Adipocyte (in vitro differentiated cells): ENCODE measurements at places on chromosomes 7 and 10.

DNA sequence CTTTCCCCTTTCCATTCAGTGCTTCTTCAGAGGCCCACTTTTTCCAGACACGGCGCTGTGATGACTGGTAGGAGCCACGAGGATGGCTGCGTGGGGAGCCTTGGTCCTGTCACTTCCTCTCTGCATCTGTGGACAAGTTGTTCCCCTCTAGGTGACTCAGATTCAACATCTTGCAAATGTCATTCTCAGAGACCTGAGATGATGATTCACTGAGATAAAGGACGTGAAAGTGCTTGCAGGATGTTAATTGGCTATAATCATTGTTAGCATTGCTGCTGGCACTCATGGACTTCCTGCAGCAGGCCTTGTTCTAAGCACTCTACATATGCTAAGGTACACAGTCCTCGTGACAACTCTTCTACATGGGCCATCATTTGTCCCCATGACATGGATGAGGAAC is 489.8 kb upstream of the ZMIZ1 start:
- DNase-seq, result no peak

DNA sequence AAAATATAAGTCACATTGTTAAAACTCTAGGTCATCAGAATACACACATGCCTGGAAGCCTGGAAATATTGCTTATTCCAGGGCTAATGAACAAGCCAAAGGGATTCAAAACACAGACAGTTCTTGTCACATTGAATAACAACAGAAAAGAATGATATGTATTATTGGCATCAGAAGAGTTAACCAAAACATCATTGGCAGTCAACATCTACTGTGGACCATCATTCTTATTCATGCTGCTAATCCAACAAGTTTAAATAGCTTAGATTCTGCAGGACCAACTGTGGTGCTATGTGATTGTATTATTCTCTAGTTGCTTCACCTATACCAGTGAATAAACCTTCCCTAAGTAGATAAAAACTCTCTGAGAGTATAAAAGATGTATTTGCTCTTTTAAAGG is 198.3 kb downstream of the NEBL start:
- no peak for DNase-seq

- no peak for DNase-seq
These were observed 40.8 kb downstream of the RGS10 start for GRCh38 chr10:119501690-119502089.

DNA sequence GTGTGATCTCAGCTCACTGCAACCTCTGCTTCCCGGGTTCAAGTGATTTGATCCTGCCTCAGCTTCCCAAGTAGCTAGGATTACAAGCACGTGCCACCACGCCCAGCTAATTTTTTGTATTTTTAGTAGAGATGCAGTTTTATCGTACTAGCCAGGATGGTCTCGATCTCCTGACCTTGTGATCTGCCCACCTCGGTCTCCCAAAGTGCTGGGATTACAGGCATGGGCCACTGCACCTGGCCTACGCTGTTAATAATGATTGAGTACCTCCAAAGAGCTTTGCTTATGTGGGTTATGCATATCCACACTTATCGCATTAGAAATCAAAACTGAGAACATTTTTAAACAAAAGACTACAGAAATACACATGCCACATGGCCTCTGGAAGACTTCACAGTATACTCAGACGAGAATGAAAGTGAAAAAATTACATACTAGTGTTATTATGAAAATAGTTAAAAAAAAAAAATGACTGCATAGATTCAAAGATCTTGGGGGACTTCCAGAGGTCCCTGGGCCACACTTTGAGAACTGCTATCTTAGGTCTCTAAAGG is 25.4 kb downstream of the RPP38 start:
- DNase-seq, result no peak

DNA sequence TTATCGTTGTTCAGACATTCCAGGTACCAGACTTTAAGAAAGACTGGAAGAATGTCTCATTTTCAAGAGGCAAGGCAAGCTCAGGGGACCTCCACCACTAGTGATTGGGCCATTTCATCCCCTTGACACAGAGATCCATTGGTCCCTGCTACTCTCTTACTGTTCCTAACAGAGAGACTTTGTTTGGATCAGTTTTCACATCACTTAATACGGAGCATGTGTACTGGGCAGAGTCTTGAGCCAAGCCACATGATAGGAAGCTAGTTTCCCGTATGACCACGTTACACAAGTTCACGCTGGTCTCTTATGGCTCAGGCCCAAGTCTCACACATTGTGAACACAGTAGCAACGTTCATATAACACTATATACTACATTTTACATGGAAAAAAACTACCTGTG is 269.9 kb downstream of the BAMBI start:
- DNase-seq, result no peak

DNA sequence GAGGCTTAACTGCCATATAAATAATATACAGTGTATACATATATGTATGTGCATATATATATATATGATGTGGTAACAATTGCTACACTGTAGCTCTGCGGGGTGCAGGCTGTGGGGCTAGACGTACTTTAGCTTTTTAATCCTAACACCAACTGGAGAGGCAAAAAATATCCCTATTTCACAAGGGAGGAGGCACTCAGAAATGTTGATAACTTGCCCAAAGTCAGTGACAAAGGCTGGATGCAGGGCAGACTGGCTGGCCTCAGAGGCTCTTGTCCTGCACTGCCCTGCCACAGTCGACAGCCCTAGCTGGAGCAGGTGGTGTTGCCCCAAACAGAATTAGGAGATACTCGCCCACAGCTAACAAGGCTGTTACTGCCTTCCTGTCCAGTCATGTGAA is 1.5 kb upstream of the RELN start:
- DNase-seq, result no peak

DNA sequence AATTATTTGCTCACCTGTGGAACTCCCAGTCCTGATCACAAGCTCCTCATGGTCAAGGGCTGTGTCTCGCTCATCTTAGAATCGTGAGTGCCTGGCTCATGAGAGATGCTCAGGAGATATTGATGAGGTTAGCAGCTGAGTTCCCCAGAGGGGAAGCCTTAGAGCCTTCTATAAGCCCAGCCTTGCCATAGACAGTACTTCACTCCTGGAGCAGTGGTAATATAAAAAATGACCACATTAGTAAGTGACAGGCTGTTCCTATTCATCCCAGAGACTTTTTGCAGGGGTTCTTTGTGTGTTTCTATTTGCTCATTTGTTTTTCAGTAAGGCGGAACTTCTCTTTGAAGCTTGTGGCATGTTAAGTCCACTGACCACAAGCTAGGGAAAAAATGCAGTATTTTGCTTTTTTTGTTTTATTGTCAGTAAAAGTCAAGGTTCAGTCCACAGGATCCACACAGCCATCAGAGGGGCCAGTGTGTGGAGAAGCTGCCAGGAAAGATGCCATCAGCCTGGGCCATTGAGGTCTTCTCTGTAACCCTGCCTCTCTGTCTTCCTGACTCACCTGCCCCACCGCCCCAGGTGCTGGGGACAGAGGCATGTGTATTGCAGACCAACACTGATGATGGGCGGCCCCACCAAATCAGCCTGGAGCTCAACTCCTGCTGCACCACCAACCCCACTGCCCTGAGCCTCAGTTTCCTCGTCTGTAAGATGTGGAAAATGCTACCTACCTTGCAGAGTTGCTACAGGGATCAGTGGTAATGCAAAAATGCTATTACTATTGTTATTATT is 36.4 kb upstream of the JCAD start:
- DNase-seq, result no peak

DNA sequence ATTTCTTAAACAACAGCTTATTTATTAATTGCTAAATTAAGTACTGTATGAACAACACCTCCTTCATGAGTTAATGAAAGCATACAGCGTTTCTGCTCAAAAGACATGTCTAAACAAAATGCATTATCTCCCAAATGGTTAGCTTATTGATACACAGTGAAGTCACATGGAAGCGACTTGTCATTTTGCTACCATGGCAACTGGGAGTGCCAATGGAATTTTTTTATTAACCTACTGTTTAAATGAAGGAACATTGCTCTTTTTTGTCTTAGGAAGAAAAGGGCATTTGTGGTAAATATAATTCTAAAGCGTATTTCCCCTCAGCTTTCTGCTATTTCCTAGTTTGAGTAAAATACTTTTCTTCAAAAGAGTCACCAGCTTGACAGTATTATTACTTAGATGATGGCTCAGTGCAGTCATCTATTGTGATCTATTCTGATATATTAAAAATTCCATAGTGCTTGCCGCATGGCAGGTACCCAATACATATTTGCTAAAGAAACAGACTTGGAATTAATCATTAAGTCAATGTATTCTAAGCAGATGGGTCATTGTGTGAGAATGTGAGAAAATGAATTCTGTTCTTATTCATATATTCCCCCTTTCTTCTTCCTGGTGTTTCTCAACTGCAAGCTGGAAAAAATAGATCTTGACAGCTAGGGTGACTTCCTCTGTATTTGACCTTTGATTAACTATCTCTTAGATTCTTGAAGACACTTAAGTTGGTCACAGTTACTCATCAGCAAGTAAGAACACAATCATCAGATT is 818.3 kb downstream of the MAGI2 start:
- DNase-seq, result no peak

DNA sequence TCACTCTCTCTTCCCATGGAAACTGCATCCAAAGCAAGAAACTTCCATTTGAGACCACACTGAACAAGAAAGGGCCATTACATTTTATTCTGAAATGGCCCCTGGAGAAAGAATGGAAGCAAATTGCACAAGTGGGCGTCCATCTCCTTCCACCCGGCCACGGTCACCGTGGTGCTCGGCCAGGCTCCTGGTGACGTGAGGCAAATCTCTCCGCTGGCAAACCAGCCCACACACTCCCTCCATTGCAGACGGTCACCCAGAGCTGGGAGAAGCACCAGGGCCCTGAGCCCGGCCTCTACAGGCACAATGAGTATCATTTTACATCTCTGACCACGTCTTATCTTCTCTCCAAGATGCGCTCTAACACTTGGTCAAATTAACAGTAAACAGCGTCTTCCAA is 126.1 kb upstream of the FAM20C start:
- no peak for DNase-seq

DNA sequence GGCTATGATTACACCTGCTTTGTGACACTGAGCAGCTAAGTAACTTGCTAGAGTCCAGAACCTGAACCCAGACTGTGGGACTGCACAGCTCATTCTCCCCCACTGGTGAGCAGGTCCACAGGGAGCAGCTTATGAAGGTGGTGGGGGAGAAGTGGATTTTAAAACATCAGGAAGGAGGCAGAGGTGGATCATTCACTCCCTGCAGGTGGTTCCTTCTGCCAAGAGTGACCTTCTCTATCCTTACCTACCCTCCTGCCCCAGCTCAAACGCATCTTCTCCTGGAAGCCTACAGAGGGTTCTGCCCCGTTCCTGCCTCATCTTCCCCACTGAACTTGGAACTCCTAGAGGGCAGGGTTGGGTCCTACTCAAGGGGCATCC is 539 bp upstream of the FAM241B start:
- DNase-seq, result no peak

DNA sequence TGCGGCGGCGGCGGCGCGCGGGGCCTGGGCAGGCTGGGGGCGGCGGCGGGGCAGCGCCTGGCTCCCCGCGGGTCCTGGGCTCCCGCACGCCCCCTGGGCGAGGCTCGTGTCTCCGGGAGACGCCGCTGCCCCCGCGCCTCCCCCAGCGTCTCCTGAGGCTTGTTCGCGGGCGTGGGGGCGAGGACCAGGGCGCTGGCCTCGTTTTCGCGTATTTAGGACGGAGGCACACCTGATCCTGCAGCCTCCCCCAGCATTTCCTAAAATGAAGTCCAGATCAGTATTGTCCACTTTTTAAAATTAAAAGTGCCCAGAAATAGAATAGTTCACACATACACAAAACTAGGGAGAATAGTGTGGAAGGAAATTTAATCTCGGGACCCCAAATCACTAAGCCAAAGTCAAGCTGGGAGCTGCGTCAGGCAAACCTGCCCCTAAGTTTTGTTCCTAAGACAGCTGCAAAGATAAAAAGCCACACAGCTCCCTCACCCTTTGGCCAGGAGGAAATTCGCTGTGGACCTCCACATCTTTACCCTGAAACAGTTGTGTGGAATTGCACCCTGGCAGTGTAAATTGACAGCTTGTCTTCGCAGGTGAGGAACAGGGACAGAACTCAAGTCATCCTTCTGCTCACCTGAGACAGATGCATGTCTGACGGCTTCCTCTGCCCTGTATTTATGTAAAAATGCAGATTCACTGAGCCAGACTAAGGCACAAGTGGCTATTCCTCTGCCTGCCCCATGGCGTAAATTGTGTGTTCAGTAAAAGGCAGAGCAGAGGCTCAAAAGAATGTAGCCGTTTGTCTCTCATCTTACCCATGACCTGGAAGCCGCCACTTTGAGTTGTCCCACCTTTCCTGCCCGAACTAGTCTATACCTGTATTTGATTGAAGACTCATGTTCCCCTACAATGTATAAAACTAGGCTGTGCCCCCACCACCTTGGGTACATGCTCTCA is 740 bp downstream of the GALNT11 start:
- DNase-seq, result no peak

GRCh38 chr10:12353399-12354242 is 4.3 kb downstream of the CAMK1D start:
- DNase-seq, result no peak
